ENCODE measurements at places on chromosomes 3 and 15. TPM values are rescaled to one million over a fixed set of nuclear protein-coding genes. Genes with fewer than 3 reads are reported as not detected.

GRCh38 chr15:66706840-66707239 lies 4.8 kb downstream of the SMAD6 start:
- DNase-seq: no peak

GRCh38 chr15:69668039-69668705 lies 215.6 kb downstream of the RPLP1 start:
- no peak for DNase-seq

GRCh38 chr3:45209526-45209925 lies 16.6 kb downstream of the TMEM158 start:
- DNase-seq: no peak

GRCh38 chr15:42065033-42065432 lies 29.3 kb downstream of the PLA2G4D start:
- no peak for DNase-seq

Gene LRRIQ4
- 0.41 TPM for total RNA-seq

DNA sequence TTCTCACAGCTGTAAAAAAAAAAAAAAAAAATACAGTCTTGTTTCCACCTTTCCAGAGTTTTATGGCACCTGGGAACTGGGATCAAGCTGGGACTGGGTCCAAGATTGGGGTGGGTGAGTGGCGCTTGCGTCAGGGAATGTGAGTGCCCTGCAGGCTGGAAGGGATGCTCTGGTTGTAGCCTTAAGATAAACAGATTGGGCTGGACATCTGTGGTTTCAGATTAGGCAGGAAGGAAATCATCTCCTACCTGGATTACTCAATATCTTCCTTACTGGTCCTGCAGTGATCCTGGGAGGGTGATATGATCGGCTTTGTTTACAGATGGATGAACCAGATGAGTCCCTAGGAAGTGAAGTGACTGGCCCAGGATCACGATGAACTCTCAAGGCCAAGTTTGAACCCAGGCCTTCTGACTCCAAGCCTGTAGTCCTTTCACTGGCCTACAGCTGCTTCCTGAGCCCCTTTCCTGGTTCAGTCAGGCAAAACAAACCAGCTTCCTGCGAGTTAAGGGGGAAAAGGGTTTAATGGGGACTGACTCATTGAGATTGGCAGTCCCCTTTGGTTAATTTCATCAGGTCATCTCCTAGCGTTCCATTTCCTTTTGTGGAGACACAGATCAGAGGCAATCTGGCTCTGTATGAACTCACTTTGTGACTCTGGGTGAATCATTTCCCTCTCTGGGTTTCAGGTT lies 179.8 kb downstream of the THSD4 start:
- peak; percentile 100 for DNase-seq

DNA sequence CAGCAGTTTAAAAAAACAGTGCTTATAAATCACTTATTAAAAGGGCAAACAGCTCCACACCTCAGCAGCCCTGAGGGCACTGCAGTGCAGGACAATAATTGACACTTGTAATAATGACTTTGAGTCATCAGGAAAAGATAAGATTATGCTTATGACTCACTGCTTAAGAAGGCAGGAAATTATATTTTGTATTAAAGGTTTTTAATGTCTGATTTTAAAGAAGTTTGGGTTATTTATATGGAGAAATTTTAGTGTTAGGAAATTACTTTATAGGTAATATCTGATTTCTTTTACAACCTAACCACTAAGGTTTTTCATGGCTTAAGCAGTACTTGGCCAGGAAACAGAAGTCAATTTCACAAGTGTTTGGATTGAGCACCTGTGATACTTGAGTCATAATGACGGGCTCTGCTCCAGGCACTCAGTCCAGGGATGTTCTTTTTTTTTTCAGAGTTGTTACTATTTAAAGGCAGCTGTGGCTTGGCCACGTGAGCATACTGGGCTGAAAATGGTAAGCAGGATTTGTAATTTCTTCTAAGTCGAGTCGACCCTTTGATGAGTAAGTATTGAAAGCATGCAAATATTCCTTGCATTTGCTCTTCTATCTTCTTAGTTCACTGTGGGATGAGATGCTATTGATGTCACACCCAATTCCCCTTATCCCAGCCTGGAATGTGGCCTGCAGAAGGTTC lies 21.6 kb upstream of the SLC6A20 start:
- peak; percentile 98 for DNase-seq

- no peak for DNase-seq
These were observed 68.8 kb upstream of the ALDH1A3 start for GRCh38 chr15:100810831-100811230.

- no peak for DNase-seq
These were observed 206.9 kb upstream of the BHLHE40 start for GRCh38 chr3:4772171-4772804.

DNA sequence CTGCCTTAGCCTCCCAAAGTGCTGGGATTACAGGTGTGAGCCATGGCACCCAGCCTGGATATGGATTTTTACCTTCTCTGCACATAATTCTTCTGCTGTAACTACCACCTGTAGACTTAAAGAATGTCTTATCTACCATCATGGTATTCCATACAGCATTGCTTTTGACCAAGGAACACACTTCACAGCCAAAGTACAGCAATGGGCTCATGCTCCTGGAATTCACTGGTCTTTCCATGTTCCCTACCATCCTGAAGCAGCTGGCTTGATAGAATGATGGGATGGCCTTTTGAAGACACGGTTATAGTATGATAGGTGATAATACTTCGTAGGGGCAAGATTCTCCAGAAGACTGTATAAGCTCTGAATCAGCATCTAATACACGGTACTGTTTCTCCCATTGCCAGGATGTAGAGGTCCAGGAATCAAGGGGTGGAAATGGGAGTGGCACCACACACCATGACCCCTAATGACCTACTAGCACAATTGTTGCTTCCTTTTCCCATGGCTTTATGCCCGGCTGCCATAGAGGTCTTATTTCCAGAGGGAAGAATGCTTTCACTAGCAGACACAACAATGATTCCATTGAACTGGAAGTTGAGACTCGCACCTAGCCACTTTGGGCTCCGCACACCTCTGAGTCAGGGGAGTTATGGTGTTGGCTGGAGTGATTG lies 60.9 kb upstream of the CDV3 start:
- DNase-seq: no peak

DNA sequence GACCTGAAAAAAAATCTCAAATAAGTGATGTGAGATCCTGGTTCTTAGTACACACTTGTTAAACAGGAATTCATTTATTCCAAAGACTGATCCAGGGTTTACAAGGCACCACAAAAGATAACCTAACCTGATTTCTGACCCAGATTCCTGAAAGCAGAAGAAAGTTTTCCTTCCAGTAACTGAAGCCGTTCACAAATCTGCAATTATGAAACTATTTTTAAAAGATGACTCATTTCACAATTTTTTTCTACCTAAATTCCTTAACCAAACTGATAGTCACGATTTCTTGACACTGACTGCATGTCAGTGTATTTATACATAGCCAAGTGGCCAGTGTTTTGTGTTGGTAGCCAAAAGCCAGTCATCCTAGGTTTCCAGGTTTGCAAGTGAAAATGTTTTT lies 17.1 kb downstream of the SLC9A9 start:
- no peak for DNase-seq

DNA sequence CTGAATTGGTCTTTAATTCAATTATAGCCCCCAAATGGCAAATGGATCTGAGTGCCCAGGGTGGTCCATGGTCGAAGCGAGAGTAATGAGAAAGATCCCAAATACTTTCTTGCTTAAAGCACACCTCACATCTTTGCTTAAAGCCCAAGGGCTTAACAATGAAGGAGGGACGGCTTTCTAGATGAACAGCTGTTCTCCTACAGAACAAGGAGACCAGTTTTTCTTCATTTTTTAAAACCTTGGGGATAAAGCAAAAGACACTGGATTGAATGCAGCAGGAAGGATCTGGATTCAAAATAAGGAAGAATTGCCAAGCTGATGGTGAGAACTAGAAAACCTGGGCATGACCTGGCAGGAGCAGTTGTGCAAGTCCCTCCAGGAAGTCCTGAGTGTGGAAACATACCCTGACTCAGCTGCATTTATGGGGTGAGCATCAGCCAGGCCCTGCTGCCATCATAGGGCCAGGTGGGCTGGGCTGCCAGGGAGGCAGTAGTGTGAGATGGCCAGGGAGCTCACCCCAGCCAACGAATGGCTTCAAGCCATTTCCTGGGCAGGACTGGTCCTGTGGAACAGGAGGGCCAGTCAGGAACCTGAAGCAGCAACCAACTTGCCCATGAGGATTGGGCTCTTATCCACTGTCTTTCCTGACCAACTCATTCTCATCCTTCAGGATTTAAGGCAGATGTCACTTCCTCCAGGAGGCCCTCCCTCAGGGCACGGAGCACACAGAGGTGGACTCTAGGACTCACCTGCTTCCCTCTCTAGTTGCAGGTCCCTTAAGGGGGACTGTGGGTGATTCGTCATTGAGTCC lies 18.4 kb upstream of the RHCG start:
- DNase-seq: no peak

DNA sequence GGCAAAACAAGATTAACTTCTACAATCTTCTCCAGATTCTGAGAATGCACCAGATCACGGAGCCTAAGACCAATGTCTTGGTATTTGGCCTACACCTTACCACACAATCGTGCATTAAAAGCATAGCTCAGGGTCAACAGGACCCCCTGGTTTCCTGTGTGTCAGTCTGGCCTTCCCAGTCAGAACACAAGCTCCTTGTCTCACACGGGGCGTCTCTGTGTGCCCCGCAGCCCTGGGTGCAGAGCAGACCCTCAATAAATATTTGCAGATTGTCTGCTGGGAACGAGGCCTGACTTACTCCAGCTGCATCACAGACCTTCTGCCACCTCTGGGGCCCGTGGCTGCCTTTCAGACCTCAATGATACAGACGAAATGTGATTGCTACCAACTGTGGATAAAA lies 82.5 kb upstream of the CTNNB1 start:
- no peak for DNase-seq

GRCh38 chr3:49593041-49593440 lies 38.8 kb downstream of the BSN start:
- no peak for DNase-seq

DNA sequence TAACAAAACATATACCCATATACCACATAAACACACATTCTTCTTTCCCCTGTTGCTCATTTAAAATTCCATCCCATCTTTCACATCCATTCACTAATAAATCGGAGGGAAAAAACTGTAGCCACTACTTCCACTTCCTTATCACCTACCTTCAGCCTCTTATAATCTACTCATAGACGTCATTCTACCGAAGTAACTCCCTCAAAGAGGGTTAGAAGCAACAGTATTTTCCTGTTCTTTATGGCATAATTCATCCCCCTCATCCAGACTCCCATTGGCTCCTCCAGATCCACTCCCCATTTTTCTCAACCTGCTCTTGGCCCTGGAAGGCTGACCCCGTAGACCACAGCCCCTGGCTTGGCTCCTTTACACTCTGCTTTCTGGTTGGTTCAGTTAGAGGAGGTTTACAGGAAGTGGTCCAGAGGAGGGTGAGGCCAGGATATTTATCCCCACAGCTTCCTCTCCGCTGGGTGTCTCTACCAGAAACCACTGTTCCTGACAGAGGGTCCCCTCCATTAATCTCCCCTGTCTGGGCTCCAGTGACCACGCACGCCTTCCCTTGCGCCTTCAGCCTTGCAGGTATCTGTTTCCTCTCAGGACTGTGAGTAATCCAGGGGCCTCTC lies 46.3 kb downstream of the FMN1 start:
- DNase-seq: no peak

DNA sequence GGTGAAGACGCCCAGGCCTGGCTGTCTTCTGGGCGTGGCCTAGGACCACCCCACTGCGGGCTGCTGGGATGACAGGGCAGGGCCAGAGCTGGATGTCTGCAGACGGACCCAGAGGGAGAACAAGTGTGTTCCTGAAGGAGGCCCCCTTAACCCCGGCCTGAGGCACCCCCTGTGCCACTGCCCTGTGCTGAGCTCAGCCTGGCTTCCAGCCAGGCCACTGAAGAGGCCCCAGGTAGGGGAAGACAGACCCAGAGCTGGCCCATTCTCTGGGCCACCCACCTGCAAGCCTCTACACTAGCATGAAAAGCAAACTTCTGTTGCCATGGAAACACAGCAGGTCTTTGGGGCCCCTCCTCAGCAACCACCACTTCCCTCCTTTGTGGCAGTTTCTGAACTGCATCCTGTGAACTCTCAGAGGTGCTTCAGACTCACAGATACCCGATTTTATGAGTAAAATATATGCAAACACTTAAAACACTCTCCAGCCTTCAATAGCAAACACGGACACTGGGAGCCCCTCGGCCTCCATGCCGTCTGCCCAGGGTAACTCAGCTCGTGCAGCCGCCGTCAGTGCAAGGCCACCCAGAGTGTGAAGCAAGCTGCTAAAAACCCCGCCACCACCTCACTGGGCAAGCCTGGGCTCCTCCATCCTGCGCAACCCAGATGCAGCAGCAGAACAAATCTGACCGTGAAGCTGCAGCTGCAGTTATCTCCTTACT lies 42.5 kb downstream of the CMTM6 start:
- DNase-seq: no peak

GRCh38 chr3:60917141-60917540 lies 334.1 kb downstream of the FHIT start:
- DNase-seq: no peak

Gene PLA2G4E
- total RNA-seq: not detected

DNA sequence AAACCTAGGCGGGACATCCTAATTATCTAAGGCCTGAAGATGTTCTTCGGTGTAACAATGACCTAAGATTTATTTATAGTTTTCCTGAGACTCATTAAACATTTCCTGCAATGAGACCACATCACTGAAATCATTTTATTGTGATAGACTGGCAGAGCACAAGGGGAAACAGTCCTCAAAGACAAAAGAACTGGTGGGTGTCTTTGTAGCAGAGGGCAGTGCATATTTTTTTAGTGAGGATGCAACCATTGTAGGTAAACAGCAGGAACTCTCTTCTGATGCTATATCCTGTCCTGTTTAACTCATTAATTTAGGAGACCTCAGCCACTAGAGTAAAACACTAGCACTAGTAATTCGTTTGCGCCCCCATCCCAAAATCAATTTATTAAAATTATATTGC lies 100.0 kb downstream of the MAGI1 start:
- DNase-seq: no peak

- DNase-seq: no peak
These were observed 44.8 kb downstream of the GATM start for GRCh38 chr15:45333550-45333949.

Gene PIERCE2
- total RNA-seq: 5.2 TPM
